ENCODE measurements at places on chromosomes 12 and 14.

DNA sequence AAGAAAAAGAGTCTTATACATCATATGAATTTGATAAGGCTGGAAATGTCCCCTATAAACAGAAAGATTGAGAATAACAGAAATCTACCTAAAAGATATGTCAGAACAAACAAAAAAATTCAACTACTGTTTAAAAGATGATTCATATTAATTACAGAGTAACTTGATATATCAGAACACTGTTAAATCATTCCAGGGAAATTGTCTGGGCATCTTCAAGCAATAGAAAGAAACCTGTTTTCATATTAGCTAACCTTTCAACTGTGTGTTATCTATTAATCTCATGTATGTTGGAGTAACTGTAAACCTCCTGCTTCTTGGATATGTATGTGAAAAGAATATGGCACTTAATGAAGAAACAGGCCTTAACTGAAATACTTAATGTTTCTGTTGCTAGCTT lies 96.7 kb downstream of the NUBPL start:
- H3K4me1 ChIP-seq: no peaks in the 10 kb centered on the region
- H3K27me3 ChIP-seq: no peaks in the 10 kb centered on the region
- H3K27ac ChIP-seq: no peak overlapping the region
- H3K4me3 ChIP-seq: no peak overlapping the region

DNA sequence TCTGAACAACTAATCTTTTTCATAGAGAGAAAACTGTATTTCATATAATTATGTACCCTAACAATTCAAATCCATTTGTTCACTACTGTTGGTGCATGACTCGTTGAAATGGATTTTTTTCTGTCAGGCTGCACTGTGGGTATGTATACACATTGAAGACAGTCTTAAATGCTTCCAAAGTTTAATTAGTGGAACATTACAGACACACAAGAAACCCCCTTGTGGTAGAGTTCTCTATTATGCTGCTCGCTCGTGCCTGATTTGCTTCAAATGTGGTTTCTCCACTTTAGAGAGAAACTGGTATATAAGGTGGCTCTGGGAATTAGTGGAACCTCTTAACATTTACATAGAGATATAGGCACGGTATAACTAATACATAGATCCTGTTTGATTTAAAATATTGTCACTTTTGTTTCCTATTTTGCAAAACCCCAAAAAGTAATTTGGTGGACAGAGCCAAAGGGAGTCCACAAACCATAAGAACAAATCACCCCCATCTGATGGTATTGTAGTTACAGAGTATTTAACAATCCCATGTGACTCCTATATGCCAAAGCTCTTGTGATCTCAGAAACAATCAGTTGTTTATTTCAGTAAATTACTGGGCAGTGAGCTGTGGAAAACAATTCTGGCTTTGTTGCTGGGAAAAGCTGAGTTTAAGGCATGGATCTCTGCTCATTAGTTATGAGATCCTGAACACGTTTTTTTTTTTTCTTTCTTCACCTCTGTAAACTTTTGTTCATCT lies 159.5 kb downstream of the BRMS1L start:
- no peak overlapping the region for H3K27ac ChIP-seq
- no peaks in the 10 kb centered on the region for H3K4me1 ChIP-seq
- H3K4me3 ChIP-seq: no peak overlapping the region
- H3K36me3 ChIP-seq: no peaks in the 10 kb centered on the region
- DNase-seq: no peak

DNA sequence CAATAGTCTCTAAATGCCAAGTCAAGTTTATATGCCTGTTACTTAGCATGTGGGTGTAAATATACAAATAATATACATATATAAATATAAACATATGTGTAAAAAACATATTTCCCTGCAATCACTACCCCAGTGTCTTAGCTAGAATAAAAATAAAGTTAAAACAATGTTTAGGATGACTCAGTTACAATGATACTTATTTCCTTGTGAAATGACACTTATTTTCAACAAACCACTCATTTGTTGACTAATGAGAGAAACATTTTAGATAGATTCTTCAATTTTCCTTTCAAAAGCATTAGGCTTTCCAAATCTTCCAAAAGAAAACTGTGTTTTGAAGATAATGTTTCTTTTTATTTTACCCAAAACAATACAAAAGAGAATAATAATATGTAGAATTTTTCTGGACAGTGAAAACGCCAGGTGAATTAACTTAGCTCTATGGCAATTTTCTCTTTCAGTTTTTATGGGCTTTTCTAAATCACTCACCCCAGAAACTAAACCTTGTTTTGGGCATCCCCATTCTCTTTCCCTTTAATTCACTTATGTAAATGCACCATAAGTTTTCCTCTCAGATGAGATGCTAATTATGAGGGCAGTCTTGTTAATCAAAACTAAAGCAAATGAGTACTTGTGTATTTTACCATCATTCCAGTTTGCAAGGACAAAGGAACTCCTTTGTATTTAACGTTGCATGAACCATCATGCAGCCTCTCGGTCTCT lies 465.9 kb downstream of the BCAT1 start:
- H3K36me3 ChIP-seq: peaks cover 8% of the 10 kb centered on the region
- no peak for DNase-seq
- H3K27ac ChIP-seq: no peak overlapping the region
- peaks cover 6% of the 10 kb centered on the region for H3K4me1 ChIP-seq
- no peak overlapping the region for H3K4me3 ChIP-seq

- no peak for DNase-seq
- no peak overlapping the region for H3K4me3 ChIP-seq
- H3K36me3 ChIP-seq: no peaks in the 10 kb centered on the region
- H3K27ac ChIP-seq: no peak overlapping the region
- peaks cover 29% of the 10 kb centered on the region for H3K4me1 ChIP-seq
These were observed 10.0 kb downstream of the NUAK1 start for GRCh38 chr12:106128585-106129328.

DNA sequence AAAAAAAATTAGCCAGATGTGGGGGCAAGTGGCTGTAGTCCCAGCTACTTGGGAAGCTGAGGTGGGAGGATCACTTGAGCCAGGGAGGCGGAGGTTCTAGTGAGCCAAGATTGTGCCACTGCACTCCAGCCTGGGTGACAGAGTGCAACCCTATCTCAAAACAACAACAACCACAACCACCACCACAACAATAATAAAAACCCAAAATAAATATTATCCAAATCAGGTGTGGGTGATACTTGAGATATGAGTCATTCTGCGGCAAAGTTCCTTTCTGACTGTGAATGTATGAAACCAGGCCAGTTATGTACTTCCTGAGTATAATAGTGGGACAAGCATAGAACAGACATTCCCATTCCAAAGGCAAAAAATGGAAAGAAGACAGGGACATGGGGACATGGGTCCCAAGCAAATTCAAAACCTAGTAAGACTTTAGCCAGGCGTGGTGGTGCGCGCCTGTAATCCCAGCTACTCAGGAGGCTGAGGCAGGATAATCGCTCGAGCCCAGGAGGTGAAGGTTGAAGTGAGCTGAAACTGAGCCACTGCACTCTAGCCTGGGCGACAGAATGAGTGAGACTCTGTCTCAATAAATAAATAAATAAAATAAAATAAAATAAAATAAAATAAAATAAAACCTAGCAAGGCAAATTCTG lies 9.7 kb upstream of the ERC1 start:
- no peaks in the 10 kb centered on the region for H3K4me1 ChIP-seq
- H3K27me3 ChIP-seq: no peaks in the 10 kb centered on the region
- DNase-seq: no peak
- H3K4me3 ChIP-seq: no peak overlapping the region
- H3K36me3 ChIP-seq: no peaks in the 10 kb centered on the region
- H3K27ac ChIP-seq: no peak overlapping the region

GRCh38 chr12:6632026-6632983 lies 3.5 kb downstream of the LPAR5 start:
- H3K27me3 ChIP-seq: no peaks in the 10 kb centered on the region
- no peaks in the 10 kb centered on the region for H3K36me3 ChIP-seq
- no peak for DNase-seq
- H3K4me1 ChIP-seq: peaks cover 7% of the 10 kb centered on the region
- H3K4me3 ChIP-seq: no peak overlapping the region
